ENCODE measurements at places on chromosomes 13 and 19.

GRCh38 chr13:43792076-43792881 is 5.5 kb upstream of the ENOX1 start:
- DNase-seq, result no peak

DNA sequence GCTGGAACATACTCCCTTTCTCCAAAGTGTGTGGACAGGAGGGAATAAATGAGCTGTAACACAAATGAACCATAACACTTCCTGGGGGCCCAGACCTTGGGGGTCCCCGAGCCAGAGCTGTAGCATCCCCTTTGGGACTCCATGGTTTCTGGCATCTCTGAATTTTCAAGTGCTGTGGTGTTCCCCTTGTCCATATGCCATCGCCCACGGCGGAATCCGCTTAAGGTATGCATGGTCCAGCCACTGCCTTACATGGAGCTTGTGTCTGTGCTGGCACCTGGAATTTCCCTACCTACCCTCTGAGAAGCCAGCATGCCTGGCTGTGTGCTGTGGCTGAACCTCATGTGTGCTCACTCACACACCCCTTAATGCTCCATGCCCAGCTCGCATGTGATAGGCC is 943.6 kb downstream of the SLITRK1 start:
- DNase-seq, result no peak

GRCh38 chr13:34303346-34303745 is 485.4 kb downstream of the RFC3 start:
- no peak for DNase-seq

- no peak for DNase-seq
Measured at GRCh38 chr13:37385956-37386670, 212.5 kb downstream of the POSTN start.
